GM23248 (cell line): ENCODE measurements at places on chromosomes 13 and 19.

GRCh38 chr19:8571006-8571411 is 6.2 kb downstream of the MYO1F start:
- H3K27ac ChIP-seq, result peak overlapping the region; percentile 70
- peaks cover 38% of the 10 kb centered on the region for H3K4me1 ChIP-seq
- DNase-seq, result peak; percentile 92
- H3K27me3 ChIP-seq, result no peaks in the 10 kb centered on the region

DNA sequence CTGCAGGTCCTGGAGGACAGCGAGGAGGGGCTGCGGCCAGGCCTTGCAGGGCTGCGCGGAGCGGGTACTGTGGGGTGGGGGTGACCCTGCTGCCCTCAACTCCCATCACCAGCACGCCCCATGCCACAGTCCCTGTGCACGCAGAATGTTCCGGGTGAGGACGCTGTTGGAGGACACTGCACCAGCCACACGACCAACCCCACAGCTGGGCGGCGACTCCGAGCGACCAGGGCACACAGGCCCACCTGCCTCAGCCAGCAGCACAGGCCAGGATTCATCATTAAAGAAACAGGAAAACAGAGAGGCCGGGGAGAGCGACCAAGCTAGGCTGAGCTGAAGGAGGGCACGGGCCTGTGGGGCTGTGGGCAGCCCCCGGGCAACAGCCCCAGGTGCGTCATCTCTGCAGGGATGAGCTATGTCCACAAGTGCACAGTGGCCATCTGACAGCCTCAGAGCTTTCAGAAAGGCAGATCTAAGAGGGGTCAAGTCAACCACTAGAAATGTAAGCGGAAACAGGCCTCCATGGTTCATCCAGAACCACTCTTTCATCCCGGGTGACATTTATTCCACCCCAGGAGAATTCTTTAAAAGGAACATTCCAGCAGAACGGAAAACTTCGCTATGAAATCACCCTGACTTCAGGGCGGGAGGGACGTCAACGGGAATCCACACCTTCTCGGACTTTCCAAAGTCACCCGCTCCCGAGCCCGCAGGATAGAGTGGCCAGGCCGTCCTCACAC is 1.5 kb downstream of the GAS6 start:
- DNase-seq, result peak; percentile 59
- peak overlapping the region; percentile 70 for H3K27ac ChIP-seq
- peaks cover 19% of the 10 kb centered on the region for H3K4me1 ChIP-seq
- H3K36me3 ChIP-seq, result peaks cover 20% of the 10 kb centered on the region
- no peaks in the 10 kb centered on the region for H3K27me3 ChIP-seq

DNA sequence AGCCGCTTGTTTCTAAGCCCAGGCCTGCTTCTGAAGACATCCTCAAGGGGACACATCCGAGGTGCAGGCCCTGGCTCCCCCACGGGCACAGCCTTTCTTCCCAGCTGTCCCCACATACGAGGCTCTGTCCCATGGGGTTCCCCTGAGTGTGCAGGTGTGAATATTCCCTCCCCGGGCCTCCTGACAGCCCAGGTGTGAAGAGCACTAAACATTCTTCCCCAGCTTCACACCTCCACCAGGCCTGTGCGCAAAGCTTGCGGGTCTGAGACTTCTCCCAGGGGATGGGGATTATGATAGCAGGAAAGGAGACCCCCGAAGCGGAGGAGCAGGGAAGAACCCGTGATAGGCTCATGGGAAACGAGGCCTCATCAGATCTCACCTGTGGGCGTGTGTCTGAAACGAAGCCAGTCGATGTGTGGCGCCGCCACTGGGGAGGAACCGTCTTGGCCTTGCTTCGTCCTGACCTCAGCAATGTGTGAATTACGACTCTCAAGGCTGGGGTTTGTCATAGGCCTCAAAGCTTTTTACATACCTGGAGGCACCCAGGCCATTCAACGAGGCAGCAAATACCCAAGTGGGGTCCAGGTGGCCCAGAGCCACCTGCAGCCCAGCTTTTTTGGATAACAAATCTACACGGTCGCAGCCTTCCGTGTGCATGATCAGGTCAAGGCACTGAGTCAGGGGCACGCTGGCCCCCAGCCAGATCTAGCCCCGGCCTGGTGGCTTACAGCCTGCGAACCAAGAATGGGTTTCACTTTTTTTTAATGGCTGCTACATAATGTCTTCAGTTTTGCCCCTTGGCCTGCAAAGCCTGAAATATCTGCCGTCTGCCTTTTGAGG is 134.3 kb downstream of the STK24 start:
- H3K27me3 ChIP-seq, result no peaks in the 10 kb centered on the region
- no peak overlapping the region for H3K4me3 ChIP-seq
- 0 out of 2 replicates have a peak, but pooled peaks cover 7% of the 10 kb centered on the region for H3K36me3 ChIP-seq
- no peak for DNase-seq

GRCh38 chr13:100484702-100485101 is 103.9 kb downstream of the GGACT start:
- H3K36me3 ChIP-seq, result no peaks in the 10 kb centered on the region
- H3K27me3 ChIP-seq, result no peaks in the 10 kb centered on the region
- no peak overlapping the region for H3K4me3 ChIP-seq
- H3K27ac ChIP-seq, result no peak overlapping the region
- DNase-seq, result no peak

- no peak for DNase-seq
- no peak overlapping the region for H3K27ac ChIP-seq
- H3K4me3 ChIP-seq, result no peak overlapping the region
- H3K27me3 ChIP-seq, result no peaks in the 10 kb centered on the region
- H3K4me1 ChIP-seq, result peaks cover 16% of the 10 kb centered on the region
Measured at GRCh38 chr13:24184882-24185281, 24.4 kb downstream of the SPATA13 start.

GRCh38 chr19:4320419-4320818 is 16.0 kb downstream of the FSD1 start:
- DNase-seq, result no peak
- no peaks in the 10 kb centered on the region for H3K27me3 ChIP-seq
- no peak overlapping the region for H3K4me3 ChIP-seq
- H3K4me1 ChIP-seq, result no peaks in the 10 kb centered on the region
- no peaks in the 10 kb centered on the region for H3K36me3 ChIP-seq

DNA sequence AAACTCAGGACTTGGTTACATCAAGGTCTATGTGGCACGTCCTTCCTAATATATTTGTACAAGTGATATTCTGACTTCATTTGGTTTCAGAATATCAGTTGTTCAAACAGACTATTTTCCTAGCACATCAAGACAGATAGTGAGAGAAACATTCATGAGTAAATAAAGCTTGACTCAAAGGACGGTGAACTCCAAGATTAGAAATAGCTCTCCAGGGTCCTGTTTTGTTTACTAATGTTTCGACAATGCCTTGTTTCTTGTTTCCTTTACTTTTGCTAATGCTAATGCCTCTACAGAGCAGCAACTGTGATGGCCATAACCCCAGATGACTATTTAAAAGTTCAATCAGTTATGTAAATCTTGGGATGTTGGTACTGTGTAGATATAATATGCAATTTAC is 313.9 kb downstream of the KLF12 start:
- H3K27me3 ChIP-seq, result no peaks in the 10 kb centered on the region
- H3K27ac ChIP-seq, result no peak overlapping the region
- H3K36me3 ChIP-seq, result no peaks in the 10 kb centered on the region
